ENCODE measurements at places on chromosomes 6 and 20.

DNA sequence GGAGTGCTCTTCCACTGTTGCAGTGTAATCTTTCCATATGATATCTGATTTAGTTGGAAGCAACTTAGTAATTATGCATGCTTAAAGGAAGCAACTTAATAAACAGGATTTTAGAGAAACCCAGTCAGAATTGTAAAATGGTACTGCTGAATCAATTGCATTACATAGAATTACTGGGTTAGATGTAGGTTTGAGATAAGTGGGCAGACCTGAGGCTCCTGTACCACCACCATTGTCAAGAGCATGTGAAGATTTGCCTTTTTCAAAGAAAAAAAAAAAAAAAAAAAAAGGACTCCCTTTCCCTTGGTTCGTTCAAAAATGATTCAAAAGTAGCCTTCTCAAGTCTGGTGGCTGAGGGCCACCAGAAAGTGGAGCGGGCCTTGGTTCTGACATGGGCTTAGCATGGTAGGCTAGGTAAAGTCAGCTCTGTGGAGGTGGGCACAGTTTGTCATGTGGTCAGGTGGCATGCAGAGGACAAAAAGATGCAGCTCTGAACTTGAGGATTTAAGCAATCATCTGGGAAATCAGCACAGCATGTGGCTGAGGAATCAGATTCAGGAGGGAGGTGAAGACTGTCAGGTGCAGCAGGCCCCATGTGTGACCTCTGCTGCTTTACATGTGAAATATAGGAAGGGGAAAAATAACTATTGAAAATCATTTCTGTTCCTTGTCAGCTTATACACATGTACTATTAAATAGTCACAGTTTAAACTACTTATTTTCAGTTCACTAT is 32.4 kb downstream of the ARID1B start:
- no peak for DNase-seq

GRCh38 chr6:5412017-5412416 is 150.7 kb downstream of the FARS2 start:
- no peak for DNase-seq

- no peak for DNase-seq
Observed at GRCh38 chr6:35451354-35452182, 570 bp upstream of the FANCE start.

DNA sequence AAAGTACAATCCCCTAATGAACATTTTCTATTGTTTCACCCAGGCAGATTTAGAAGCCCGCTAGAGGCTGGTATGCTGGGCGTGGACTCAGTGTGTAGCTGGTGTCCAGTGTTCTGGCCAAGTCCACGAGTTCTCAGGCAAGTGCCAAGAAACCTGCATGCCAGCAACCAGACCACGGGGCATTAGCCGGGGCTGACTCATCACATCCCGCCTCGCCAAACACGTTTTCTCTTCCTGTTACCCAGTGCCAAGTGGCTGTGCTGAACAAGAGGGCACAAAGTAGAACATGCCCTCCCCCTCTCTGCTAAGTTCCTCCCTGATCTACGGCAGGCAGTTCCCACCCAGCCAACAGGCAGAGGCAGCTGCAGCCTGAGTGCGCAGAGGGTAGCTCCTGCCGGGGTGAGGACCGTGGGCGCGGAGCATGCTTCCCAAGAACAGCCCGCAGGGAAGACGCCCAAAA is 29.6 kb downstream of the RAMACL start:
- no peak for DNase-seq

GRCh38 chr6:36916126-36916525 is 30.4 kb downstream of the C6orf89 start:
- DNase-seq = no peak

DNA sequence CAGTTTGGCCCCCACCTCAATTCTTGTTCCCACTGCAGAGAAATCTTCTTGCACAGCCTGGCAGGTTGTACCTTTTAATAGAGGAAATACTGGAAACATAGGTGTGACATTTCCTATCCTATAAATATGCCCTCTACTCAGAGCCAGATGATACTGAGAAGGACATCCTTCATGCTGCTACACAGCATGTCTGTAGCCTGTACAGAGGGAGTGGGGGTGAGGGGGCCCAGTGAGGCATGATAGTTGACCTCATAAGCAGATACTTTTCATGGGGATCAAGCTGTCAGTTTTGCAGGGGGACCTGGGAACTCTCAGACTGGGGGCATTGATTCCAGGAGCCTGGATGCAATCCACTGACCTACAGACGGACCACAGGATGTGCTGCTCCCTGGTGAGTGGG is 96.2 kb upstream of the TOP1 start:
- DNase-seq = no peak

DNA sequence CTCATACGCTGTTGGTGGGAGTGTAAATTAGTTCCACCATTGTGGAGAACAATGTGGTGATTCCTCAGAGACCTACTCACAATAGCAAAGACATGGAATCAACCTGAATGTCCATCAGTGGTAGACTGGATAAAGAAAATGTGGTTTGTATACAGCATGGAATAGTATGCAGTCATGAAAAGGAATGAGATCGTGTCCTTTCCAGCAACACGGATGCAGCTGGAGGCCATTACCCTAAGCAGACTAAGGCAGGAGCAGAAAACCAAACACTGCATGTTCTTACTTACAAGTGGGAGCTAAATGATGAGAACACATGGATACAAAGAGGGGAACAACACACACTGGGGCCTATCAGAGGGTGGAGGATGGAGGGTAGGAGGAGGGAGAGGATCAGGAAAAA is 54.6 kb downstream of the SYNJ2 start:
- no peak for DNase-seq

GRCh38 chr6:145031962-145032361 is 703.4 kb downstream of the EPM2A start:
- no peak for DNase-seq

- DNase-seq = no peak
Observed at GRCh38 chr20:5933802-5934436, 16.4 kb downstream of the TRMT6 start.

- DNase-seq = no peak
Observed at GRCh38 chr6:156627524-156627923, 149.7 kb upstream of the ARID1B start.

DNA sequence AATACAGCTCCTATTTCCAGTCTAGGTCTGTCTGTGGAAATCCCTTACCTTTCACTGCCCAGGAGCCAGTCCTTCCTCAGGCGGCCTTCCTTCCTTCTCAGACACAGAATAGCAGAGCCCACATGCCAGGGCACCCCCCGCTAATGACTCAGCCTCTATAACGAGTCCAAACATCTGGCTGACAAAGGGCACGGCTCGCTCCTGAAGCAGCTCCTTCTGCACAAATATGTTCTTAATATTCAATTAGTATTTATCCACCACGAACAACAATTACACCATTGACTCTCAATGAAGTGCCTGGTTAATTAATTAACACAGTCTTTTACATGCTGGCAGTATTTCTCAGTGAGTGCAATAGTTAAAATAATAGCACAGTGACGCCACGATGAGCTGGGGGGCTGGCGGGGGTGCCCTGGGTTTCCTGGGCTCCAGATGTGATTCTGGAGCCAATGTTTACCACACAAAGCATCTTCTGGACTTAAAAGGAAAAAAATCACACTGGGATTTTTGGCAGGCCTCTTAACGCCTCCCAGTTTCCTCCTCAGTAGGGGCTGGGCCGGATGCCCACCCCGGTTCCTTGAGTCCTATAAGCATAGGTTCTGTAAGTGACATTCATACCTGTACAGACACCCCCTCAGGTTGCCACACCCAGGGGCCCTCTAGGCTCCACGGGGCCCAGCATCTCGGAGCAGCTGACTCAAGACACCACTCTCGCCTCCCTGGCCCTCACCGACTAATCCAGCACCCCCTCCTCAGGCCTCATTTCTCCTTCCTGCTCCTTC is 158.6 kb upstream of the MLN start:
- DNase-seq = no peak

- DNase-seq = no peak
Observed at GRCh38 chr20:45518282-45518681, 2.9 kb upstream of the SPINT3 start.

- DNase-seq = no peak
Observed at GRCh38 chr6:27839626-27840475, 72.3 kb downstream of the OR2B2 start.

DNA sequence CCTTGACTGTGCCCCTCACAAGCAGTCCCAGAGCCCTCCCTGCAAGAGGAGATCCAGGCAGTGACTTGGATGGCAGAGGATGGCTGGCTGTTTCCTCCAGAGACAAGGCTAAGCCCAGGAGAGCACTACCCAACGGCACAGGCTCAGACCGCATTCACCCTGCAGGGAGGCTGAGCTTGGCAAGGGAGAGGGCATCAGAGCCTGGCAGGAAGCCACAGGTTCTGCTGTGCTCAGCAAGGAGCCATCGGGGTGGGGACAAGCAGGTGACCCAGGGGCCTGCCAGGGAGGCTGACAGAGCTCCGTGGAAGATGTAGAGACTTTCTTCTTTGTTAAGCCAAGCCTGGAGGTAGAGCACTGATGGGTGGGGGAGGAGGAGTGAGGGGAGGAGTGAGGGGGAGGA is 159.2 kb upstream of the CST7 start:
- no peak for DNase-seq

GRCh38 chr6:126039284-126039683 is 52.9 kb downstream of the TRMT11 start:
- DNase-seq = no peak

DNA sequence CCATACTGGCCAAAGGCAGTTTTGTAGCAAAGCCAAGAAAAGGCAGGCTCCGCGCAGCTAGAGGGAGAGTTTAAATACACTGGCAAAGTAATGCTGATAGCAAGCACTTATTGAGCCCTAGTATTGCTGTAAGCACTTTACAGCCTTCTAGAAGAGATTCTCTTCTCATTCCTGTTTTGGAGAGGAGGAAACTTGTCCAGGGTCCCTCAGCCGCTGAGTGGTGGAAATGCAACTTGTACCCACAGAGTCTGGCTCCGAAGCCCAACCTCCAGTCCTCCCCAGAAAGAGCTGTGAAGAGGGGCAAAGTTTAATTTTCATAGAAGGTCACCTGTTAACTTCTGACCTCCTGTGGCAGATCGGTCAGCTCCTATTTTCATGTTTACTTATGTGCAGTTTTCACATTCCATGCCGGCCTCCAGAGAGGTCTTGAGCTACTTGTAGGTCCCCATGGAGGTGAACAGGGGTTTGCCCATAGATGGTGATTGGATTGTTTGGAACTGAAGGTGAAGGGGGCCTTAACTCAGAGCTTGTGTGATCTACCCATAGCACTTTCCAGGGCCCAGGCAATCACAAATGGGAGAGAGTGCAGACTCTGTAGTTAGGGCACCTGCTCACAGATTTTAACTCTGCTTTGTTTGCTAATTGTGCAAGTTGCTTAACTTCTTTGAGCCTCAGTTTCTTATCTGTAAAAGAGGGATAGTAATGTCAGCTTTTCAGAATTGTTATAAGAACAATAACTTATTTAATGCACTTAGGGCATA is 70.7 kb downstream of the LYRM2 start:
- no peak for DNase-seq

- no peak for DNase-seq
Observed at GRCh38 chr6:111377558-111378120, 105.4 kb downstream of the REV3L start.

- DNase-seq = peak; percentile 30
Observed at GRCh38 chr6:41039060-41039998, at the start of gene UNC5CL. TSS of gene UNC5CL (minus strand) at chr6:41039221. CDS start at chr6:41035074, 4,147 bp downstream.

DNA sequence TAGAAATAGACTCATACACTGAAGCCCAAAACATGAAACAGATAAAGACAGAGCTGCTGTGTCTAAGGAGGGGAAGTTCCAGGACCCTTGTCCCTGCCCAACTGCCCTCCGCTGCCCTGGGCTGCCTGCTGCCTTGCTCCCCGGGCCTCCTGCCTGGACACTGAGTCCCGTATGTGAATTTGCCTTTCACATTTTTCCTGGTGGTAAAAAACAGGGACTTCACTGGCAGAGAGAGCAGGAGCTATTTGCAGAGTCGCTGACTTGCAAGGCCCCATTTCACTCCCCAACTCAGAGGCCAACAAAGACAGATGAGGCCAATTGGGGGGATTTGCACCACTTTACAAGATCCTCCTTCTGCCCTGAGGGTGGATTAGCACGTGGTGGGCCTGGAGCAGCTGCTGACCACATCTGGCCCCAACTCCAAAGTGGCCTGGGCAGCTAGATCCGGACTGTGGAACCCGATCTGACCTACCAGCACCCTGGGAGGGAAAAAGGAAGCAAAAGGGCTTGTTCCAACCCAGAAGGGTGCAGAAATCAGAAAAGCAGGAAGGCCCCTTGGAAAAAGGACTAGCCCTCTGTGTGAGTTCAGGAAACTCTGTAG is 61.4 kb downstream of the NOL4L start:
- no peak for DNase-seq

GRCh38 chr6:105474234-105474633 is 71.4 kb upstream of the PREP start:
- DNase-seq = no peak

GRCh38 chr20:34511891-34512265 is 4.3 kb upstream of the DYNLRB1 start:
- DNase-seq = no peak

DNA sequence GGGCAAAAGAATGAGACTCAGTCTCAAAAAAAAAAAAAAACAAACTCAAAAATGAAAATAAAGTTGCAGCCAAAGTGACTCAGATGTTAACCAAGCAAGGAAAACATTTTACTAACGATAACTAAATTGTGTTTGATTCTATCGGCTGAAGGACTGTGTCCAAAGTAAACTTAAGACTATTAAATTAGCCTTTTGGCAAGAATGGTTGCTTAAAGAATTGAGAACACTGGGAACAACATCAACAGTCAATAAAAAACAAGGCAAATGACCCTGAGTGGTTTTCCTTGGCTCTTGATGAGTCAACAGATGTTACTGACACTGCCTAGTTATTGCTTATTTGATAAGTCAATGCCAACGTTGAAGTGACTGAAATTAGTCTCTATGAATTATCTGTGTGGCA is 36.7 kb downstream of the POU3F2 start:
- no peak for DNase-seq

DNA sequence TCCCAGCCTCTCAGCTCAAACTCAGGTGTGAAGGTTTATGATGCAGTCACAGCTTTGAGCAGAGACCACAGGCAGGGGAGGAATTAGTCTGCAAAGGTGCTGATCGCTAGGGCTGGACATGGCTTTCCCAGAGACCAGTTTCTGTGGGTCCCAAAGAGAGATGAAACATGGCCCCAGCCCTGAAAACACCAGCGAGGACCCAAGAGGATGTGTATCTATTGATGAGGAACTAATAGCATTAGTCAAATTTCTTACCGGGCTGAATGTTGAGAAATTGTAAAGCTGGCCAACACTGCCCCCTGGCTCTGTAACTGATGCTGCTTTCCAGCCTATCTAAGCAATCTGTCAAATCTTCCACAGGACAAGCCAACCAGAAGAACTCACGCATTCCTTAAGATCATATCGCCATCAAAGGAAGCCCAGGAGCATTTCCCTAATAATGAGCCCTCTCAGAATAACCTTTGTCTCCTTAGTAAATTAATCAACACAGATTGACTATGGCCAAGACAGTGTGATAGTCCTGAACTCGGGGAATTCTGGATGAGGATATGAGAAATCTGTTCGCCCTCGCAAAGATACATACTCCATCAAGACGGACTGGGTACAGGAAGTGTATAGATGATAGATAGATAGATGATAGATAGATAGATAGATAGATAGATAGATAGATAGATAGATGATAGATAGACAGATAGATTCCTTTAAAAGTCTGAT is 7.8 kb upstream of the ACSS1 start:
- no peak for DNase-seq

- no peak for DNase-seq
Observed at GRCh38 chr6:155216312-155217046, 47.3 kb upstream of the CLDN20 start.

- DNase-seq = no peak
Observed at GRCh38 chr20:64091770-64092169, 7.6 kb upstream of the LKAAEAR1 start.

- DNase-seq = no peak
Observed at GRCh38 chr6:124659427-124659826, 302.8 kb upstream of the RNF217 start.

- DNase-seq = no peak
Observed at GRCh38 chr20:53679597-53680309, 86.1 kb upstream of the ZNF217 start.

All from stimulated activated CD8-positive, alpha-beta memory T cell treated with anti-CD3 and anti-CD28 coated beads, Interleukin-2, amount 100 ng/mL, for 48 hours (primary cell).